ENCODE measurements at places on chromosomes 11 and 22. TPM values are rescaled to one million over a fixed set of nuclear protein-coding genes. Genes with fewer than 3 reads are reported as not detected.
A peak's percentile ranks its signal among the peaks of the same experiment; 100 is the strongest.

Gene STX3
- 34.8 TPM for total RNA-seq

Gene MS4A15
- total RNA-seq, result not detected

Gene LARGE1
- total RNA-seq, result 2.5 TPM

Gene GLYATL2
- total RNA-seq, result not detected

Gene PNPLA3
- total RNA-seq, result 4.9 TPM

Gene SHISAL1
- total RNA-seq, result 1.2 TPM

Gene LPXN
- total RNA-seq, result 3.0 TPM

Gene SYCE3
- total RNA-seq, result not detected

Gene TREH
- 0.05 TPM for total RNA-seq

DNA sequence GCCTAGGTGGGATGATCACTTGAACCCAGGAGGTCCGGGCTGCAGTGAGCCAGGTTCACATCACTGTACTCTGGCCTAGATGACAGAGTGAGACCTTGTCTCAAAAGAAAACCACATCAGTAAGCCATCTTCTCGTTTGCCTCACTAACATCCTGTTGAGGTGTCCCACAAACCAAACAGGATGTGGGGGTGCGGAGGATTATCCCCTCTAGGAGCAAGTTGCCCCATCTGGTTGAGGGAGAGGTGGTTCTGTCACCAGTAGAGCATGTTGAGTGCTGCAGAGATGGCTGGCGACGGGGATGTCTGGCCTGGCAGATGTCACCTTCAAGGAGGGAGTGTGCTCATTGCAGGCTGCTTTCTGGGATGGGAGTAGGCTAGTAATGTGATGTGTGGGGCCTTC lies 72.4 kb downstream of the ZNRF3 start:
- no peak for DNase-seq

DNA sequence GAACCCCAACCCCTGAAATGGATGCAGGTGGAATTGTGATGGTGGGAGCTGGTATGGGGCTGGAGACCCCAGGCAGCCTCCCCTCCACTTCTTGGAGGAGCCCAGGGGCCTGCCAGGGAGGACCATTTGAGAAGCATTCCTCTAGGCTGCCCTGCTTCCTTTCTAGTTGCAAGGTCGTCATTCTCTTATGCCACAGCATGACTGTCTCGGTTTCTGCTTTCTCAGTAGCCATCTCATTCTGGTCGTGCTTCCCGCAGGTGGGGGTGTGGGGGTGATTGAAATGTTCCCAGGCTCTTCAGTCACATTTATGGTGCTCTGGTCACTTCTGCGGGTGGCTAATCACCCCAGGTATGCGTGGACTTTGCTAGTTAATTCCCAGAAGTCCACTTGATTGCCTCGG lies 223.7 kb upstream of the TBCEL start:
- no peak for DNase-seq

DNA sequence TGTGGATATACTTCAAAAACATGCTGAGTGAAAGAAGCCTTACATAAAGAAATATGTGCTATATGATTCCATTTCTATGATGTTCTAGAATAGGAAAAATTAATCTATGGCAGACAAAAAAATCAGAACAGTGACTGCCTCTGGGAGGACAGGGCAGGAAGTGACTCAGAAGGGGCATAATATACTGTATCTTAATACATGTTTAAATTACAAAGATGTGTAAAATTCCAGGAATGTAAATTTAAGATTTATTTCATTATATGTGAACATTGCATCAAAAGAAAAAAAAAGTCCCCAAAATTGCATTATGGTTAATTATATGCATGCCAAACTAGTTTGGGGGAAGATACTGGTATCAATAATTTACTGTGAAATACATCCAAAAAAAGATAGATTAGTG lies 32.2 kb downstream of the SBF2 start:
- no peak for DNase-seq

GRCh38 chr22:50252082-50253045 lies 1.3 kb upstream of the HDAC10 start:
- DNase-seq, result no peak

DNA sequence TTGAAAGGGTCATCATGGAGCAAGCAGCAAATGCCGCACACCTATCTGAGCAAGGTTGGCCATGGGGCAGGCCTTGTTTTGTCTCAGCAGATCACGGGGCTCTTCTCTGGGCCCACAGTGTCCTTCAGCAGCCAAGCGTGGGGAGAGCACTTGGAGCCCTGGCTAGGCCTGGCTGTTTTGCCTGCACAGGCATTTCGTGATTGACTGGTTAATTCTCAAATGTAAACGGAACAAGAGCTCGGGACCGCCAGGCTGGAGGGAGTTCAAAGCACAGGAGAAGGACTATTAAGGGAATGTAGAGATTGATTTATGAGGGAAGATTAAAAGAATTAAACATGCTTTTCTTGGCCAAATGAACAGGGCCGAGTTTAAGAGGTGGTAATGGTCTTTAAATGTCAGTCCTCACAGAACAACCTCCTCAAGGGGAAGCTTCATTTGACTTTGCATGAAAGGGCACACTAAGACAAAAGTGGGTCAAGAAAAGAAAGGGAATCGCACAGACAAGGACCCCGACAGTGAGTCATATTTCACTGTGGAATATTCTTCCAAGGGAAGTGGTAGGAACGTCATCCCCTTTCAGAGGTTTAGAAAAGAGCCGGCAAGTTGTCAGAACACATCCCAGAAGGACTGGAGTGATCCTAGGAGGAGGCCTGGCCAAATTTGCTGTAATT lies 20.7 kb downstream of the SPON1 start:
- no peak for DNase-seq

- DNase-seq, result no peak
Measured at GRCh38 chr22:45218976-45219375, 21.7 kb downstream of the KIAA0930 start.

DNA sequence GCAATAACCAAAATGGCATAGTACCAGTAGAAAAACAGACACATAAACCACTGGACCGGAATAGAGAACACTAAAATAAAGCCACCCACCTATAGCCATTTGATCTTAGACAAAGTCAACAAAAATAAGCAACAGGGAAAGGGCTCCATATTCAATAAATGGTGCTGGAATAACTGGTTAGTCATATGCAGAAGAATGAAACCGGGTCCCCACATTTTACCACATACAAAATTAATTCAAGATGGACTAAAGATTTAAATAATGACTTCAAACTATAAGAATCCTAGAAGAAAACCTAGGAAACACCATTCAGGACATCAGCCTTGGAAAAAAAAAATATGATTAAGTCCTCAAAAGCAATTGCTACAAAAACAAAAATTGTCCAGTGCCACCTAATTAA lies 30.1 kb upstream of the NOX4 start:
- DNase-seq, result no peak

- no peak for DNase-seq
Measured at GRCh38 chr11:106446955-106447354, 369.5 kb downstream of the AASDHPPT start.

- no peak for DNase-seq
Measured at GRCh38 chr11:28393348-28393747, 285.2 kb downstream of the METTL15 start.

GRCh38 chr11:64484191-64485022 lies 106.6 kb upstream of the SLC22A12 start:
- no peak for DNase-seq

GRCh38 chr11:39777035-39777434 lies 1682.4 kb downstream of the LRRC4C start:
- DNase-seq, result no peak

- no peak for DNase-seq
Measured at GRCh38 chr22:25941365-25941960, 199.5 kb downstream of the MYO18B start.

GRCh38 chr11:20501971-20502370 lies 97.4 kb upstream of the SLC6A5 start:
- DNase-seq, result no peak

- no peak for DNase-seq
Measured at GRCh38 chr11:130515829-130516553, 67.5 kb downstream of the ADAMTS15 start.

DNA sequence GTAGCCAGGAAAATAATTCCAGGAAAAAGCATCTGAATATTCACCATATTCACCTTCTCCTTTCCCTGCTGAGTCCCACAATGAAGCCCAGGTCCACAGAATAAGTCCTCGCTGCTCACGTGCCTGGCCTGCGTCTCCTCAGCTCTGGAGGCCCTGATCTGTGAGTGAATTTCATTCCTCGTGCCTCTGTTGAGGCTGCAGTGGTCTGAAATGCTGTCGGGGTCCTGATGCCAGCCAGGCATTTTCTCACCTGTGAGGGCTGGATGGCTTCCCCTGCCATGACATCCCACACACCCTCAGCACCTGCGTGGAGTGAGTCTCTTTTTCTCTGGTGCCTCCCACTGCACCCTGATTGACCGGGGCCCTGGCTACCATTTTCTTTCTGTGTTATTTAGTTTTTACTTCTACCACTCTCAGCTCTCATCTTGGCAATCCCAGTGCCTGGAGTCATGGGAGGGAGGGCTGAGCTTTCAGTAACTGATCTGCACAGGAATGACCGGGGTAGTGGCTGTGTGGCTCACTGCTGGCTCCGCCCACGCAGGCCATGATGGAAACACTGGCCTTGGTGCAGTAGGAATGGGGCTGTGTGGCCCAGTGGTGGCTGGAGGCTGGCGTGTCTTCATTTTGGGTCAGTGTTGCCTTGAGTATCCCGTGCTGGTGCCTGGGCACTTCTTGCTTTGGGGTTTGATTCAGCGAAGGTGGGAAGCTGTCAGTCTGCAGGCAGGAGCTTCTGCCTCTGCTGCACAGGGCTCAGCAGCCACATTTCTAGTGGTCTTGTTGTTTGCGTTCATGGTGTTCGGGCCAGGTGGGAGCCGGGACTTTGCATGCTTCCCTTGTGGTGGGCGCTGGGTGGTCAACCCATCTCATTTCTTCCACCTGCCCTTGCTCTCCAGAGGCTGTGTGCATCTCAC lies 807.2 kb downstream of the TBC1D22A start:
- DNase-seq, result no peak

- DNase-seq, result no peak
Measured at GRCh38 chr22:30572840-30573593, 1.4 kb downstream of the GAL3ST1 start.

GRCh38 chr22:49880281-49880680 lies 26.6 kb downstream of the ZBED4 start:
- DNase-seq, result no peak

- no peak for DNase-seq
Measured at GRCh38 chr22:23604939-23605712, 25.0 kb upstream of the IGLL1 start.

DNA sequence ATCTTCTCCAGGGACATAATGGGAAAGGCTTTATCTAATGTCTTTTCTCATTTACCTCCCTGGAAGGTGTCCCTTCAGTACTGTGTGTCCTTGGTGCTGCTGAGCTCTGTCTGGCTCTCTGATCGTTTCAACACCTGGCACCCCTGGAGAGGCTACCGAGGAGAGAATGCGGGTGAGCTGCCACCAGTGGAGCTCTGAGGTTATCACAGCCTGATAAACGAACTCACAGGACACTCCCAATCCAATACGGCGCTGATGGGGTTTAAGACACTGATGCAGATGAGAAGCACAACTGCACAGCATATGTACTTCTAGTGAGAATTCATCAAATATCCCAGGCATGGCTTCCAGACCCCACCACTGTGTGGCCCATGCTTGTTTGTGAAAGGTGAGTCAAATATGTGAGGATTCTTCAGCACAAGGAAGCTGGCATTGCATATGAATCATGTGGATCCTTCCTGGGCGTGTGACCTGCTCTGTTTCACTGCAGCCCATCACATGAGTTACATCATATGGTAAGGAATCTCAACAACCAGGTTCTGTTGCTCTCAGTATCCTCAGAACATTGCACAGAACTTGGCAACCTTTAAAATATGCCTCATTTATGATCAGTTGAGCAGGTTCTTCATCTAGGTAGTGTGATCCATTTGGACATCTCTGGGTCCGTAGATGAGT lies 34.8 kb upstream of the VWA5A start:
- no peak for DNase-seq

DNA sequence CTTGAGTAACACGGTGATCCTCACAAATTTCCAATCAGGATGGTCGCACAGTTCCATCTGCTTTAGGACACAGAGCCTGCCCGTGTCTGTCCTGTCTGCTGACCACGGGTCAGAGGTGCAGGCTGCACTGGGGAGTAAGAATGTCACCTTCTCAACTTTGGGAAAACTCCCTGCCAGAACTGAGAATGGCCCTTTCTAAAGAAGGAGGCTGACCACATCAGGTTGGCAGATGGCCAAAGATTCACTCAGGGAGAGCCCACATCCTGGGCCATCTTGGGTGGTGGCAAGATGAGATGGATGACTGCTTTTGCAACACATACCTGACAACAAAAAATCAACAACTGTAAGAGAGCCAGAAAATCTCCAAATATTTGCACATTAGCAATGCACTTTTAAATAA lies 101.9 kb downstream of the IGLL1 start:
- no peak for DNase-seq

GRCh38 chr11:606245-606644 lies 9.5 kb downstream of the IRF7 start:
- DNase-seq, result no peak

GRCh38 chr22:43884600-43885318 lies 7.1 kb downstream of the PNPLA5 start:
- peak; percentile 20 for DNase-seq

GRCh38 chr11:66543263-66544107 lies 2.4 kb downstream of the ZDHHC24 start:
- DNase-seq, result no peak

DNA sequence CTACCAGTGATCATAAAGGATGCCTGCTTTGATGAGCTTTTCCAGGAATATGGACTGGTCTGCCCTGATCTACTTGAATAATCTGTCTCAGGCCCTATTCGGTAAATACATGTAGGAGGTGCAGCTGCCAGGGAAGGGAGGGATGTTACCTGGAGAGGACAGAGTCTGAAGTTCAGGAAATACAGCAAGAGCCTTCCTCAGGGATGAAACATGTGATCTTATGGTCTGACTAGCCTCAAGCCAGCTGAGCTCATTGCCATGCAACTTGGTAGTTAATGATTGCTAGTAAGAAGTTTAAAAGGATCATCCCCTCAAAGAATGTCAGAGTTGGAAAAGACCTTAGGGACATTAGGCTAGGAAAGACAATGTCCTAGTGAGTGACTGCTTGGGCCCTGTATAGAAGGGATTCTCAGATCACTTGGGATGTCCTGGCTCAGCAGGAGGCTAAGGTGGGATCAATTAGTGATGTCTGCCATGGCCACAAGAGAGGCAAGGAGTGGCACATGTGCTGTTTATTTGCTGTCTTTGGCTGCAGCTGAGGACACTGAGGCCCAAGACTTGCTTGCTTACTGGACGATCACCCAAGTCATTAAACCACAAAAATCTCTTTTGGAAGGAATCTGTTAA lies 18.5 kb downstream of the PTPRJ start:
- no peak for DNase-seq

GRCh38 chr11:124725719-124726105 lies 14.0 kb upstream of the NRGN start:
- DNase-seq, result no peak

DNA sequence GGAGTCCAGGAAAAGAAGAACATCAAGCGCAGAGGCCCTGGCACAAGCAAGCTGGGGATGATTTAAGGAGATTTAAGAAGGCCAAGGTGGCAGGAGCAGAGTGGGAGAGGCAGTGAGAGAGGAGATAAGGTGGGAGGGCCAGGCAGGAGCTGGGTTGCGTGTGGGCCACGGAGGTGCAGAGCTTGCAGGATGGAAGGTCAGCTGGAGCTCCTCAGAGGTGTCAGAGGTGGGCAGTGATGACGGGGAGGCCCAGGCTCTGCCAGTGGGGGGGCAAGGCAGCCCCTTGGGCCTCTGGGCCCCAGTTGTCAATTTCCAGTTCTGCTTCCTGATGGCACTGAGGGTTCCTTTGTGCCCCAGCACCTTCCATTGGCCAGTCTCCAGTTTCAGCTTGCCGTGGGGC lies 6.5 kb downstream of the FRMD8 start:
- DNase-seq, result no peak

- no peak for DNase-seq
Measured at GRCh38 chr22:50146439-50147238, 23.9 kb upstream of the PANX2 start.

Data from Panc1 (cell line).